Activated CD4-positive, alpha-beta memory T cell treated with anti-CD3 and anti-CD28 coated beads for 36 hours (primary cell): ENCODE measurements at places on chromosomes 4 and X. TPM values are rescaled to one million over a fixed set of nuclear protein-coding genes. Genes with fewer than 3 reads are reported as not detected.

GRCh38 chr4:108919226-108919893 lies 156.5 kb upstream of the ETNPPL start:
- H3K4me1 ChIP-seq, result no peaks in the 10 kb centered on the region
- H3K36me3 ChIP-seq, result no peaks in the 10 kb centered on the region
- peaks cover 5% of the 10 kb centered on the region for H3K27me3 ChIP-seq
- no peak overlapping the region for H3K27ac ChIP-seq
- H3K4me3 ChIP-seq, result no peak overlapping the region
- no peak for DNase-seq

- no peaks in the 10 kb centered on the region for H3K27me3 ChIP-seq
- DNase-seq, result no peak
- H3K36me3 ChIP-seq, result peaks cover 16% of the 10 kb centered on the region
- H3K27ac ChIP-seq, result no peak overlapping the region
- no peak overlapping the region for H3K4me3 ChIP-seq
- H3K4me1 ChIP-seq, result peaks cover 16% of the 10 kb centered on the region
Measured at GRCh38 chr4:142683503-142683902, 162.6 kb downstream of the INPP4B start.

DNA sequence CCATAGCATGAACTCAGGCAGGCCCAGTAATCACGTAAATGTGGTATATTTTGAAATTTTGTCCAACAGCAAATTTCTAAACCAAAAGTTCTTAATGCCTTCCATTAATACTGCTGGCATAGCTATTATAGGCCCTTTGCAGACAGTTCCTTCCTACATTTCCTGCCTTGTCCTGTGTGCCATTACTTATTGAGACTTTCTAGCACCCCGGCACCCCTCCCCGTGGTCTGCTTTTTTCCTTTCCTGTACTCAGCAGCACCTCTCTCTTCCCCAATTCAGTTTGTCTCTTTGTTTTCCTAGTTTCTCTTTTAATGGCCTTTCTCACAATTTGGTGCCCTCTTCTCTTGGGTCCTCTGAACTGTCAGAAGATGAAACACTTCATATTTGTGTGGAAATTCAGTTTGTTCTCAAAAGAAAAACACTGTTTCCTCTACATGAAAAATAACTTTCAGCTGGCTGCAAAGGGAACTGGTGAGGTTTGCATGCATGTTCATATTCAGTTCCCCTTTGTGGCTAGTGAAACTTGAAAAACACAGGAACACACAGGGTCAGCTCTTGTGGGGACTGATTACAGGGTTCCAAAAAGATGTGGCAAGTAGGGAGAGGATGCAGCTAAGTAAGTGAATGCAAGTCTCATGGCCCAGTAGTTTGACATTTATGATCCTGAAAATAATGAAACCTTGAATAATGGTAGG lies 17.1 kb downstream of the GPR34 start:
- no peak overlapping the region for H3K27ac ChIP-seq
- H3K4me3 ChIP-seq, result no peak overlapping the region
- no peak for DNase-seq
- H3K27me3 ChIP-seq, result no peaks in the 10 kb centered on the region
- H3K36me3 ChIP-seq, result no peaks in the 10 kb centered on the region
- peaks cover 49% of the 10 kb centered on the region for H3K4me1 ChIP-seq

DNA sequence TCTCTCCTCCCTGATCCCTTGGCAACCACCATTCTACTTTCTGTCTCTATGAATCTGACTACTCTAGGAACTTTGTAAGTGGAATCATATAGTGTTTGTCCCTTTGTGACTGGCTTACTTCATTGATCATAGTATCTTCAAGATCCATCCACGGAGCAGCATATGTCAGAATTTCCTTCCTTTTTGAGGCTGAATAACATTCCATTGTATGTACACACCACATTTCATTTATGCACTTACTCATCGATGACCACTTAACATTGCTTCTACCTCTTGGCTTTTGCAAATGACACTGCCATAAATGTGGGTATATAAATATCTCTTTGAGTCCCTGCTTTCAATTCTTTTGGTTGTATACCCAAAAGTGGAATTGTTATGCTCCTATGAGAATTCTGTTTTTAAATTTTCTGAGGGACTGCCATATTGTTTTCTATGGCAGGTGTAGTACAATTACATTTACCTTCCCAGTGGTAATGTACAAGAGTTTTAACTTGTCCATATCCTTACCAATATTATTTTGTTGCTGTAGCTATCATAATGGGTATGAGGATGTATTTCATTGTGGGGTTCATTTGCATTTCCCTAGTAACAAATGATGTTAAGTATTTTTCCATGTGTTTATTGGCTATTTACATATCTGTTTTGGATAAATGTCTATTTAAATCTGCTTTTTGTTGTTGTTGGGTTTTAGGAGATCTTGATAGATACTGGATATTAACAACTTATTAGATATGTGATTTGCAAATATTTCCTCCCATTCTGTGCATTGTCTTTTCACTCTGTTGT lies 466.1 kb downstream of the C4orf33 start:
- H3K27ac ChIP-seq, result no peak overlapping the region
- DNase-seq, result no peak
- H3K4me3 ChIP-seq, result no peak overlapping the region
- no peaks in the 10 kb centered on the region for H3K4me1 ChIP-seq
- no peaks in the 10 kb centered on the region for H3K27me3 ChIP-seq

DNA sequence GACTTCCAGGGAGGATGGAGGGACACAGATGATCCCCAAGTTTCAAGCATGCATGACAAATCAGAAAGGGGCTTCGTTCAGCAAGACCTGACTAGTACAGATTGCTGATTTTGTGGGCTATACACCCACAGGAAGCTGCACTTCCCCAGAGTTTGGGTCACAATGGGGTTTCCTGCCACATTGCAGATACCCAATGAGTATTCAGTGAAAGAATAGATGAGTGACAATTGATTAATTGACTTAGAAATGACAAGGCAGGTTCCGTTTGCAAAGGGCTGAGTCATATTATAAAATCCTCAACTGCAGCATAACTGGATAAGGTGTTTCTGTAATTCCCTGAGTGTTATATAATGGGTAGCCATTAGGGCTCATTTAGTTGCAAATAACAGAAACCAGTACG lies 146.6 kb upstream of the TBL1X start:
- no peak overlapping the region for H3K27ac ChIP-seq
- peak; percentile 51 for DNase-seq
- H3K4me3 ChIP-seq, result no peak overlapping the region
- H3K27me3 ChIP-seq, result no peaks in the 10 kb centered on the region
- no peaks in the 10 kb centered on the region for H3K36me3 ChIP-seq
- peaks cover 18% of the 10 kb centered on the region for H3K4me1 ChIP-seq

GRCh38 chr4:89549907-89550306 lies 242.3 kb upstream of the GPRIN3 start:
- H3K27ac ChIP-seq, result no peak overlapping the region
- peaks cover 2% of the 10 kb centered on the region for H3K36me3 ChIP-seq
- no peaks in the 10 kb centered on the region for H3K4me1 ChIP-seq

Gene CLGN
- not detected for total RNA-seq

Gene PROM1
- total RNA-seq, result not detected

Gene TET2
- 30.6 TPM for total RNA-seq

Gene PARM1
- not detected for total RNA-seq
